ENCODE measurements at places on chromosomes 7 and 10.

DNA sequence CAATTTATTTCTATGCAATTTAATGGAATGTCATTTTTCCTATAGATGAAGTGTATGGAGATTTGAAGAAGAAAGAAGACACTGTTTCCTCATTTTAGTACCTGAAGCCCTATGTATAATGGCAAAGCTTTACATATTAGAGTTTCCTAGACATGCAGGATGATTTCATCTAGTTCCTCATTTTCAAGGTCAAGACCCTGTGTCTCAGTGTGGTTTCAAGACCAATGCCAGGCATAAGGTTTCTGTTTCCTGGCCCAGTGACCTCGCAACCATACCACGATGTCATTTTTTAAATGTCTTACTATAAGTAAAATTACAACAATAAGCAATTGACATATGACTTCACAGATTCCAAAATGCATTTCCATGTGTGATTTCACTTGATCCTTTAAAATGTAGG, 336.5 kb upstream of the PRKCQ start:
- no peak for DNase-seq

- DNase-seq, result no peak
These were observed 9.8 kb downstream of the UPP1 start for GRCh38 chr7:48098846-48099245.

DNA sequence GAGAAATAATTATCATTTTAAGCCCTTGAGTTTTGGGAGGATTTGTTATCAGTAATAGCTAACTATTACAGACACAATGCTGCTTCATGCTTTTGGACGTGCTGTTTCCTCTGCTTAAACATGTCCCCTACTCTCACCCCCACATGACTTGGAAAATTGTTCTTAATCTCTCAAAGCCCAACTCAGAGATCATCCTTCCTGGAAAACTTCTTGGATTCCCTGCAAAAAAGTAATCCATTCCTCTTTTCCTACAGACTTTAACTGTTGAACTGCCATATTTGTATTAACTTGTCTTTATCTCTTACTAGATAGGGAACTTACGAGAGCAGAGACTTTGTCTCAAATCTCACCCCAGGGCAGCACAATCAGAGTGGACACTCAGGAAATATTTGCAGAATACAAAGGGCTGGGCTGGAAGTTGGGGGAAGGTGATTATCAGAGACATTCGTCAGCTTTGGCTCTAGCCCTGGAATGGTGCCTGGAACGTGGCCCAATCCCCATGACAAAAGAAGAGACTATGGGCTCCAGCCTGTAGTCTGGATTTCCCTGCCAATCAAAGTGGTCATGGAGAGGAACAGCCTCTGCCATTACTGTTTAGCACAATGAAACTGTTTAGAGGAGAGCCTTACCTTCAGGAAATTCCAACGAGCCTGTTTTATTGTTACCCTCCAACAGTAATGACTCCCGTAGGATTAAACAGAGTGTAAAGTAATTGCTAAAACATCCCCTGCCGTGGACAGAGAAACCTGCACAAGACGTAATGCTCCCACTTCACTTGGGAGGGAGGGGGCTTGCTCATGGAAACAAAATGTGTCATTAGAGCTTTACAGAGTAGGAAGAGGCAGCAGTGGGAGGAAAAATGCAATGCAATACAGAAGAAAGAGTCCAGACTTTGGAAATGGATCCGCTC, 140.4 kb upstream of the AUTS2 start:
- DNase-seq, result no peak

- DNase-seq, result no peak
These were observed 32.9 kb upstream of the JCAD start for GRCh38 chr10:30092151-30092790.

- no peak for DNase-seq
These were observed 43.8 kb upstream of the INPP5A start for GRCh38 chr10:132493756-132494290.

DNA sequence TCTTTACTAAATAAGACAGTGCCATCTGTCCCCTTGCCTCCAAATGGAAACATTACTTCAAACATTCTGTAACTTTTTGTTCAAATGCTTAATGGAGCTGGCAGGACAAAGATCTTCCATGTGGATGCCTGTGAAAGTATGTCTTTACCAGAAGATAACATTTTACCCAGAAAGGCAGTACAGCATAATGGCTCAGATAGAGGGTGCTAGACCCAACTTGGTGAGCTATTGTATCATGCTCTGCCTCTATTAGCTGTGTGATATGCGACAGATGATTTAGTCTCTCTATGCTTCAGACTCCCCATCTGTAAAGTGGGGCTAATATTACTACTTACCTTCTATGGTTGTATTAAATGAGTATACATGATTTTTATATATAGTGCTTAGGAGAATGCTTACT, 8.8 kb upstream of the SMKR1 start:
- DNase-seq, result no peak

- peak; percentile 5 for DNase-seq
These were observed 58.0 kb downstream of the GNAT3 start for GRCh38 chr7:80453699-80454340.

GRCh38 chr10:30436191-30436611, 2.2 kb downstream of the MAP3K8 start:
- no peak for DNase-seq

GRCh38 chr7:505171-505570, 14.5 kb downstream of the PDGFA start:
- DNase-seq, result no peak

DNA sequence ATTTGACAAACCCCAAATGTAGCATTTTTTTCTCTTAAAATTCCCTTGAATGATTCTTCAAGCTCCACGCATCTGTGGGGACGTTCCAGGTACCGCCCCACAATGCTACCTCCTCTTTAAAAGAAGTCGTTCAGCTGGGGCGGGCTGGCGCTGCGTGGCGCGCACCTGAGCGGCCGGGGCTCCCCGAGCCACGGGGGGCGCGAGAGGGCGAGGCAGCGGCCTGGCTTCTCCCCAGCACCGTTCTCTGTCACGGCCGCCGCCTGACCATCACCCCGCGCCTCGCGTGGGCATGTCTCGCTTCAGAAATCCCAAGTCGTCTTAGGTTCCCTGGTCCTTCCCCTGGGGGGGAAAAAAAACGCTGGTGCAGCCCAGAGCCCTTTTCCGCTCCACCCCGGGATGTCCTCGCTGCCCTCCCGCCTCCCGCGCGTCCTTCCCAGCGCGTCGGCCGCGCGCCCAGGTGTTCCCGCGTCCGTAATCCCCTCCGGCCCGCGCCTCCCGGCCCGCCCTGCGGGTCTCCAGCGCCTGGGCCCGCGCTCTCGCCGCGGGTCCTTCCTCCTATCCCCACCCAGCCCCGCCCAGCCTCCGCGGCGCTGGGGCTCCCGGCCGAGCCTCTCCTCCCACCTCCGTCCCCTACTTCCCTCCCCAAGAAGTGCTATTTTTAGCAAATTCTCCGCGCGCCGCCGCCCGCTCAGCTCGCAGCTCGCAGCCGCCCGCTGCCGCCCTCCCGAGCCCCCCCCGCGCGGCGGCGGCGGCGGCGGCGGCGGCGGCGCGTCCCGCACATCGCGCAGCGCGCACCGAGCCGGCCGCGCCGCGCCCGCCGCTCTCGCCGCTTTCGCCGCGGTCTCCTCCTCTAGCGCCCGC, 58.7 kb upstream of the PRPS1L1 start:
- peak; percentile 10 for DNase-seq

GRCh38 chr7:2009541-2010001, 223.2 kb downstream of the MAD1L1 start:
- DNase-seq, result no peak

DNA sequence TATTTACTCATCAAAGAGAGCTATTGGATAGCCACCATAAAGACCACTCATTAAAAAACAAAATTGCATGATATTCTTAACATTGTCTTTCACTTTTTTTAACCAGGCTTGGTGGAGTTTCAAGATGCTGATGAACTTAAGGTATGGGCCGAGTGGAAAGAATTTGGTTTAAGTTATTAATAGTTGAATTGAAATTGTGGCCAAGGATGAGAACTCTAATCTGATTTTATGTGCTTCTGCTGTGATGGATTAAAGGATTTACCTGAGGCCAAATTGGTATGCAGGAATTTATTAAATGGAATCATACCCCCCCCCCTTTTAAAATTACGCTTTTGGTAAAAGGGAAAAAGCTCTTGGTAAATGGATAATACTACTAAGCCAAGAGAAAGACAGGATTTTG, 33.8 kb upstream of the TOMM7 start:
- no peak for DNase-seq

- no peak for DNase-seq
These were observed 45.5 kb upstream of the CCDC3 start for GRCh38 chr10:13046851-13047528.

GRCh38 chr7:157412491-157413180, 75.8 kb downstream of the DNAJB6 start:
- no peak for DNase-seq

- no peak for DNase-seq
These were observed 69.2 kb upstream of the SP4 start for GRCh38 chr7:21358648-21359047.

DNA sequence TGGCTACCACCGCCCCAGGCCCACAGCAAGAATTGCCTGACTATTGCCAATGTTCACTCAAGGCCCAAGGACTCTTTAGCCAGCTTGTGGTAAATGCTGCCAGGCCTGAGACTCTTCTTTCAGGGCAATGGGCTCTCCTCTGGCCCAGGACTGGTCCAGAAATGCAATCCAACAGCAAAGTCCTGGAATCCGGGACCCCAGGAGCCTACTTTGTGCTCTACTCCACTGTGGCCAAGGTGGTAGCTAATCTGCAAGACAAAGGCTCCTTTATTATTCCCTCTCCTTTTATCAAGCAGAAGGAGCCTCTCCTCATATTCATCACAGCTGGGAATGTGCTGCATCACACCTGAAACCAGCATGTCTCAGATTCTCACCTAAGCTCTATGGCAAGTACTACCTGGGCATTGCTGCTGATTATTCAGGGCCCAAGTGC, 107.6 kb upstream of the PRSS58 start:
- DNase-seq, result no peak

GRCh38 chr10:119518936-119519335, 23.6 kb downstream of the RGS10 start:
- DNase-seq, result no peak

DNA sequence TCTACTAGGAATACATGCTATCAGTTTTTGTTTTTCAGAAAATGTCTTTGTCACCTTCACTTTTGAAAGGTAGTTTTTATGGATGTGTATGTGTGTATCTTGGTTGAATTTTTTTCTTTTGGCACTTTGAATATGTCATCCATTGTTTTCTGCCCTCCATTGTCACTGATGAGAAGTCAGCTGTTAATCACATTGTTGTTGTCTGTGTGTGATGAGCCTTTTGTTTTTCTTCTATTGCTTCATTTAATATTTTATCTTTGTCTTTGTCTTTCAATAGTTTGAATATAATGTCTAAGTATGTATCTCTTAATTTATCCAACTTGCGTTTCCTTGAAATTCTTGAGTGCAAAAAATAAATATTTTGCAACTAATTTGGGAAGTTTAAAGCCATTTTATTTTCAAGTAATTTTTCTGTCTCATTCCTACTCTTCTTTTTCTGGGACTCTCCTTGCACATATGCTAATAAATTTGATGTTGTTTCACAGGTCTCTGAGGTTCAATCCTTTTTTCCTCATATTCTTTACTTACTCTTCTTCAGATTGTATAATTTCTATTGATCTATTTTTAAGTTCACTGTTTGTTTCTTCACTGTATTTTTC, 546.9 kb upstream of the GHITM start:
- no peak for DNase-seq

GRCh38 chr7:2063563-2064260, 169.0 kb downstream of the MAD1L1 start:
- DNase-seq, result no peak

DNA sequence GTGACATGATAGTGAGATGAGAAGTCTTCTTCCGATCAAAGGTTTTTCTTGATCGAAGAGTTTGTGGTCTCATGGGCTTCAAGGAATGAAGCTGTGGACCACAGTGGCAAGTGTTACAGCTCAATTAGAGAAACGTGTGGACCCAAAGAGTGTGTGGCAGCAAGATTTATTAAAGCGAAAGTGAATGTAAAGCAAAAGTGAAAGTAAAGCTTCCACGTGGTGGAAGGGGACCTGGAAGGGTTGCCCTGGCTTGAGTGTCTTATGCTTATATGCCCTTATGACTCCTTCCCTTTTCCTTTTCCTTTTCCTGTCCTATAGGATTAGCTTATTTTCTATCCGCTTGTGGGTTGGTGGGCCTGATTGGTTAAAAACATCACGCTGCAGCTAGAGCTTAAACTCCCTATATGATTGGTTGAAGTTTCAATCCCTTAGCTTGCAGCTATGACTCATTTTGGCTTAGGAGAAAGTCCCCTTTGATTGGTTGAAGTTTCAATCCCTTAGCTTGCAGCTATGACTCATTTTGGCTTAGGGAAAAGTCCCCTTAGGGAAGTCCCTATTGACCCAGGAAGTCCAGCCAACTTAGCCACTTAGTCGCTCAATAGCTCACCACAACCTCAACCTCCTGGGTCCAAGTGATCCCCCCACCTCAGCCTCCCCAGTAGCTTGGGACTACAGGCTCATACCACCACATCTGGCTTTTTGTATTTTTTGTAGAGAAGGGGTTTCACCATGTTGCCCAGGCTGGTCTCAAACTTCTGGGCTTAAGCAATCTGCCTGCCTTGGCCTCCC, 34.7 kb downstream of the MRPS24 start:
- DNase-seq, result no peak

DNA sequence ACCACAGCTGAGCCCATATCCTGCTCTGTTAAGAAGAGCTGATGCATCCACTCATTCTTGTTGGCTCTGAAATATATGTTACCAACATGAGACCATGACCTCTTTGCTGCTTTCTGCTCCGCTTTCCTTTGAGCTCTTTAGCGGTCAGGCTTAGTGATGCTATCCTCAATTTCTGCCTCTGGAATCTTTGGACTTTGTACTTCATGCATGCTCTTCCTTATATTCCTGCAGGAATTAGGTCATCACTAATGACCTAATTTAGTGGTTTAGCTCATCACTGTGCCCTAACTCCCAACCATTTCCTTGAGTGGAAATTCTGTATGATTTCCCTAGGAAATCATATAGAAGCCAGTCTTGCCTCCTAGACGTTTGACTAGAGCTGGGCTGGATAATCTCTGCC, 119.5 kb downstream of the AOAH start:
- DNase-seq, result no peak

- DNase-seq, result peak; percentile 19
These were observed 37.1 kb downstream of the SMURF1 start for GRCh38 chr7:99106821-99107241.

- no peak for DNase-seq
These were observed 339.8 kb downstream of the PARD3 start for GRCh38 chr10:34475274-34475646.

DNA sequence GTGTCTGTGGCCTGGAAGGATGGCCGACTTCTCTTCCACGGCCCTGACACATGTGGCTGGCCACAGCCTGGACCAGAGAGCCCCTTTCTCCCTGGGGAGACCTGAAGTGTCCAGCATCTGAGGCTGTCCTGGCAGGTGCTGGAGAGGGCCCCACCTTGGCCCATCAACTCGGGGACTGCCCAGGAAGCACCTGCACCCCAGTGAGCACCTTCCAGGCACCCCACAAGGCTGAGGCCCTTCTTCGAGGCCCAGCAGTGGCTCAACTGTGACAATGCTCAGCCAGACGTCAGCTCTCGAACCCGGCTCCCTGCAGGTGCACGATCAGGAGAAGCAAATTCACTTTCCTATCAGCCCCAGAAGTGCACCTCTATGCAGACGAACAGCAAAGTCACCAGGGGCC, 24.3 kb downstream of the RGS10 start:
- no peak for DNase-seq

Data from GM10248 (cell line).